D341Med (cell line): ENCODE measurements at places on chromosomes 1 and 21.

DNA sequence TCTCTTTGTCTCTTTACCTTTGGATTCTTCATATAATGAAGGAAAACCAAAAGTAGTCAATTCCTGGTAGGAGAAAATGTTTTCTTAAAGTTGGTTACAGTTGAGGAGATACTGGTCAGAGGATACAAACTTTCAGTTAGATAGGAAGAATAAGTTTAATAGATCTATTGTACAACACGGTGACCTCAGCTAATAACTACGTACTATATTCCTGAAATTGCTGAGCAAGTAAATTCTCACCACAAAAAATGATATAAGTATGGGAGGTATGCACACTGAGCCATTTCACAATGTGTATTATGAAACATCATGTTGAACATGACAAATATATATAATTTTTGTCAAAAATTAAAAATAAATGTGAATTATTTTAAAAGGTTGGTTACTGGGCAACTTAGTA, 20.4 kb downstream of the SSX2IP start:
- DNase-seq = no peak

DNA sequence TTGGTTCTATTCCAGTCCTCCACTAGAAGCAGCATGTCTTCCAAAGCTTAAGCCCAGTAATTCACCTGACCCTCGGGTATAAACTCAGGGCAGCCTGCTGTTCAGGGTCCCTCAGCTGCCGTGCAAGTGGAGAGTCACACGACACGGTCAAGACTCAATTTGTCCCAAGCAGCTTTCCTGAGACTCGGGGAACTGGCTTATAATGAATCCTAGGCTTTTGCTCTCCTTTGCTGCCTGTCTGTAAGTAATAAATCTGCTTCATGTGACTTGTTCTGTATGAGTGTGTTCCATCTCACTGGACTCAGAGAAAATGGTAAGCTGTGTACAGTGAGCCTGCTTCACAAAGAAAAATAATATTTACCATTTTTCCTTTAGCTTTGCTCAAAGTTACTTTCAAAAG, 119.8 kb downstream of the CYYR1 start:
- DNase-seq = no peak

GRCh38 chr1:153341431-153341934, 7.2 kb downstream of the PGLYRP4 start:
- no peak for DNase-seq

GRCh38 chr1:70542856-70543255, 131.8 kb downstream of the CTH start:
- no peak for DNase-seq

DNA sequence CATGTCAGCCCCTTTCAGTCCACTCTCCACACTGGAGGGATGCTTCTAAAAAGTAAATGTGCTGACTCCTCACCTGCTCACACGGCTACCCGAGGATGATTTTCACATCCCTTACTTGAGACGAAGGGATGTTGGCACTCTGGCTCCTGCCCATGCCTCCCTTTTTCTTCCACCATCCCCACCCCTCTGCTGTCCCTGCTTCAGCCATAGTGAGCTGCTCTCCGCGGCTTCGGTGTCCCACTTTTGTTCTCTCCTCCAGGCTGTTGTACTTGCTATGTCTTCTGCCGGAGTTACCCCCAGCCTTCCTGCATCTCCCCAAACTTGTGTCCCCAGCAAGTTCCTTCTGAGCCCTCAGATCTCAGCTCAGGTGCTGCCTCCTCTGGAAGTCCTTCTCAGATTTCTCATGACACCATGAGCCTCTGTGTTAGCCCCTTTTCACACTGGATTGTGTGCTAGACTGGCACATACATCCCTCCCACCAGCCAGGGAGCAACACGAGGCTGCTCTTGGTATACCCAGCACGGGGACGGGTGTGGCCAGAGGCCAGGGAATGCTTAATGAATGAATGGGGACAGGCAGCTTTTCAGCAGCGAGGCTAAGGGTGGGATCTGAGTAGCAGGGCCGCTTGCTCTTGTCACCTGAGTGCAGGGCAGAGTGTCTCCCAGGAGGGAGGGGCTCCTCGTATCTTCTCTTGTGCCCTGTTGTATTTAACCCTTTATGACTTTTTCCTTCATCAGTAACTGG, 1.3 kb downstream of the ACOT11 start:
- no peak for DNase-seq

GRCh38 chr21:15462092-15462491, 267.7 kb upstream of the USP25 start:
- DNase-seq = no peak
